WTC11 (cell line): ENCODE measurements at places on chromosomes 11 and 22. TPM values are rescaled to one million over a fixed set of nuclear protein-coding genes. Genes with fewer than 3 reads are reported as not detected.

Gene BUD13
- 20.7 to 24.6 TPM (median 22.4 TPM) in 3 replicates for total RNA-seq

DNA sequence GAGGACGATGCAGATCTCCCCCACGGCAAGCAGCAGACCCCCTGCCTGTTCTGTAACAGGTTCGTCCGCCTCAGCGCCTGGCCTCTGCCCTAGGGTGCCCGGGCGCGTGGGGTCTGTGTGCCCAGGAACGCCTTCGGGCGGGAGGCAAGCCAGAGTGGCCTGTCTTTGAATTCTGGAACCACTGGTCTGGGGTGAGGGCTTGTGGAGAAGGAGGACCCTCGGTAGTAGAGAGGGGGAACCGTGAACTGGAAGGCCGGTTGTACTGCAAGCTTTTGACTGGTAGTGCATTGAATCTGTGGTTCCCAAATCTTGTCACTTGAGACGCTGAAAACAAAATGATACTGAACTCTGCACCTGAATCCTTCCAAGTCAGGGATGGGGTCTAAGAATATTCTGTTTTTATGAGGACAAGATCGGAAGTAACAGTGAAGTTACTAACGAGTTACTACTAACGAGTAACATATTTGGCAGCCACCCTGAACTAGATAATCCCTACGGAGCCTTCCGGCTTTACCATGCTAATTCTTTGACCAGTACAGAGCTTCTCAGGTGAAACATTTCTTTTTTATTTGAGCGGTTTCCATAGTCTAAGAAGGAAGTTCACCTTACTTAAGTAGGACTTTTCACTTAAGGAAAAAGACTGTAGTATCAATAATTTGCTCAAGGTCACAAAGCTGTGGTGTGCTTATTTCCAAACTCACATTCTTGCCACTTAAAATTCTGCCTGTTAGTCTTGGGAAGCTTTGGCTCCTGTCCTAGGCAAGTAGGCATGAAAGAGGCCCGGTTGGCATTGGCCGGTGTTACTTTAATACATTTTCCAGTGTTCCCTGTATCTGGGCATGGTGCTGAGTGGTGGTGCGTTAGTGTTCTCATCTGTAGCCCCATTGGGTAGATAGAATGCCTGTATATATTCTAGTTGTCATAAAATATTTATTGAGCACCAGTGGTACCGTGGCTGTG lies 860 bp downstream of the PRMT3 start:
- no peak for DNase-seq

Gene OR2D2
- 0.16 to 0.26 TPM (median 0.23 TPM) in 3 replicates for total RNA-seq

Gene MAPK8IP2
- 1.8 to 4.9 TPM (median 1.9 TPM) in 3 replicates for total RNA-seq

Gene OR52E8
- not detected in 3 replicates for total RNA-seq

- DNase-seq: peak; percentile 86
These were observed 43.5 kb upstream of the TCF20 start for GRCh38 chr22:42313804-42314581.

DNA sequence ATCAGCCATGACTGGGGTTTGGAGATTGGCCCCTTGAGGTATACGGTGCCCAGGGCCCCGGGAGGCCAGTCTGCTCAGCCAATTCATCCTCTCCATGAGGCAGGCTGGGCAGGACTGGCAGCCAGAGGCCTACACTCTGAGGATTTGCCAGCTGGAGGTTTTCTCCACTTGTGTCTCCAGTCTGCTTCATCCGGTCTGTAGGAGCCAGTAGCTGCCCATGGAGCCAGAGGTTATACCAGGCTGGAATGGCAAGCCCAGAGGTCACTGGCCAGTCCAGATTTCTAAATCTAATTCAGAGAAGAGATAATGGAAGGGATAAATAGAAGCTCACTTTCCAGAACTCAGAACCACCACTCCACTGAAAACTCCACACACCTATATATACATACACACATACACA lies 10.0 kb downstream of the FHIP1B start:
- DNase-seq: no peak

GRCh38 chr11:91966368-91966767 lies 258.2 kb upstream of the FAT3 start:
- DNase-seq: no peak

Gene MYOD1
- total RNA-seq: not detected in 3 replicates

DNA sequence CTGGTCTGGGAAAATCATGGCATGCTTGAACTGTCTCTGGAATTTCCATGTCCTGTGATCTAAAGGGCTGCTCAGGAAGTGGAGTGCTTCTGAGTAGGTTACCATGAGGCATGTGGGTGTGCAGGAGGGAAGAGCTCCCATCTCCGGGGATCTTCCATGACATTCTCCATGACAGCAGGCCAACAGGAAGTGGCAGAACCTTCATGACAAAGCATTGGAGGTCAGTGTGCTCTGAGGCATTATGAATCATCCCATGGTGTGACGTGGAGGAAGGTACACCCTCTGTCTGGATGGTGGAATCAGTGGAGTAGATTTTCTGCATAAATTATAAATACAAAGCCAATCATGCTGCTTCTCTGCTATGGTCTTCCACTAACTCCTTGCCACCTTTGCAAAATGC lies 139.6 kb upstream of the E2F8 start:
- no peak for DNase-seq

Gene IL17REL
- 0.23 to 0.34 TPM (median 0.24 TPM) in 3 replicates for total RNA-seq

DNA sequence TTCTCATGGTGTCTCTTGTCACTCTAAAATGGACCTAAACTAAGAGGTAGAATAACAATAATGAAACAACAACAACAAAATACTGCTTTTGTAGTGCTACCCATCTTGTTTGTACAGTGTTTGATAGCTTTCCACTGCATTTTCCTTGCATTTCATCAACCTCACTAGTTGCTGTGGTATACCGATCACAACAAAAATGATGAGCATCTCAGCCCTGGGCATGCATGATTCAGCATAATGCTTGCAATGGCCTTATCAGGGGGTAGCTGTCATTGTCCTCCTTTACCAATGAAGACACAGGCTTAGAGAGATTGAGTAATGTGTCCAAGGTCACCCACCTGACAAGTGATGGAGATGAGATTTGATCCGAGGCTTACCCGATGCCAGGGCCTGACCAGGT lies 682.5 kb downstream of the NTM start:
- no peak for DNase-seq
